Activated naive CD8-positive, alpha-beta T cell treated with anti-CD3 and anti-CD28 coated beads, Interleukin-2, amount 50 U/mL, for 24 hours (primary cell): ENCODE measurements at places on chromosomes 2 and 18.

GRCh38 chr2:191749181-191749540, 71.2 kb downstream of the NABP1 start:
- DNase-seq, result no peak

DNA sequence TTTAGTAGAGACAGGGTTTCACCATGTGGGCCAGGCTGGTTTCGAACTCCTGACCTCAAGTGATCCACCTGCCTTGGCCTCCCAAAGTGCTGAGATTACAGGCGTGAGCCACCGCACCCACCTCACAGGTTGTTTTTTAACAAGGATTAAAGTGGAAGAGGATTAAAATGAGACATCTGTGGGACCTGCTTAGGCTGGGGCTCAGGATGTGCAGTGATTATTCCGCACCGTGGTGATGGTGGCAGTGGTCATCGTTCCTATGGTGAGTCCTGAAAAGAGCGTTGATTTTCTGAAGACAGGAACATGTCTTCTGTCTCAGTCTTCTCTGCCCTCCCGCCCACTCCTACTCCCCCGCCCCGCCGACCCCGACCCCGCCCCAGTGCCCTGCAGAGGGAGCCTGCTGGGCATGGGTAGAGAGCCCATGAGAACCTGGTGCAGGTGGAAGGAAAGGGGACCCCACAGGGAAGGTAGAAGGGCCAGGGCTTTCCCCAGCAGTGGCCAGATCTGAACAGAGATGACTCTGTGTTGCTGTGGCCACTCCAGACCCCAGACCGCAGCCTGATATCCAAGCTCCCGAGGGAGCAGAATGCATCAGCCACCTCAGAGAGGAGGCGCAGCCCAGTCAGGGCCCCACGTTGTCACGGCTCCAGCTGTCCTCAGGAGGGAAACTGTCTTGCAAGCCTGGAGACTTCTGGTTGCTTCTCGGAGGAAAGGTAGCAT, 34.5 kb upstream of the FOSL2 start:
- no peak for DNase-seq

DNA sequence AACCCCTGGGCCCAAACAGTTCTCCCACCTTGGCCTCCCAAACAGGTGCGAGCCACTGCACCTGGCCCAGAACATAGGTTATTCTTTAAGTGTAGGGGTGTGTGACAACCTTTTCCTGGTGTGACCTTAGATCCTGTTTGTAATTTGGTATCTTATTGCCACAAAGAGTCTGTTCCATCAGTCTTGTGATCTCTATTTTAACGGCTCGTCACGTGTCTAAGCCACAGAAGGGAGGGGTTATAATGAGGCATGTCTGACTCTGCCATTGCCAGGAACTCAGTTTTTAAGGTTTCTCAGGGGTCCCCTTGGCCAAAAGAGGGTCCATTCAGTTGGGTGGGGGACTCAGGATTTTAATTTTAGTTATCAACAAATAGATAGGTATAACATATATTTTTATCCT, 4.4 kb upstream of the ALS2 start:
- no peak for DNase-seq

DNA sequence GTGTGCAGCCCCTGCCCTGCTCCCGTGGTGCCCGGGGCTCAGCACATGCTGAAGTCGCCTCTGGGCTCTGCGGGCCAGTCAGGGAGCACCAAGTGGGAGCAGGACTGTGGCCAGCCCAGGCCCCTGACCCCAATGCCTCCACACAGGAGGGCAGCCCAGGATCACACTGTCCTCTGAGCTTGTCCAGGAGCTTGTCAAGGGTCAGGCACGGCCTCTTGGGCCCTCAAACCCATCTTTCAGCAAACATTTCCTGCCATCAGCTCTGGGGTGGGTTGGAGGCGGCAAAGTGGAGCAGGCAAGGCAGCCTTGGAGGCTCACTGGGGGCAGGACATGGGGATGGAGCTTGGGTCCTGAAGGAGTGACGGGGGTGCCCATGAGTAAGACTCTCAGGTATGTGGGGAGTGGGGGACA, 10.3 kb downstream of the SNED1 start:
- no peak for DNase-seq

DNA sequence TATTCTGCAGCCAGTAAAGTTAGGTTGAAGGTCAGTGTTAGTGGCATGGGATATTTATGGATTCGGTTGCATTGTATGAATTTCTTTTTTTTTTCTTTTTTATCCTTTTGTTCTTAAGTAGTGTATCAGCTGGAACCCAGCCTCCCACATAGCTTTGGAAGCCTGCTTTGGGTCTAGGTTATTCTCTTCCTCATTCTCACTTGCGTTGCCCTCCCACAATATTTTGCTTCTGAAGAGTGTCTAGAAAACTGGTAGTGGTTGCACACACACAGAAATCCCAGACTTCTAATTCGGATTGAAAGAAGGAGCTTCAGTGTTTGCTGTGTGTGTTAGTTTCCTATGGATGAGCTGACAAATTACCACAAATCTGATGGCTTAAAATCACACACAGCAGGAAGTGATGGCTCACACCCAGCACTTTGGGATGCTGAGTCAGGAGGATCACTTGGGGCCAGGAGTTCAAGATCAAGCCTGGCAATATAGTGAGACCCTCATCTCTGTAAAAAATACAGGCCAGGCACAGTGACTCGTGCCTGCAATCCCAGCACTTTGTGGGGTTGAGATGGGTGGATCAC, 104.8 kb downstream of the ARL4C start:
- no peak for DNase-seq

DNA sequence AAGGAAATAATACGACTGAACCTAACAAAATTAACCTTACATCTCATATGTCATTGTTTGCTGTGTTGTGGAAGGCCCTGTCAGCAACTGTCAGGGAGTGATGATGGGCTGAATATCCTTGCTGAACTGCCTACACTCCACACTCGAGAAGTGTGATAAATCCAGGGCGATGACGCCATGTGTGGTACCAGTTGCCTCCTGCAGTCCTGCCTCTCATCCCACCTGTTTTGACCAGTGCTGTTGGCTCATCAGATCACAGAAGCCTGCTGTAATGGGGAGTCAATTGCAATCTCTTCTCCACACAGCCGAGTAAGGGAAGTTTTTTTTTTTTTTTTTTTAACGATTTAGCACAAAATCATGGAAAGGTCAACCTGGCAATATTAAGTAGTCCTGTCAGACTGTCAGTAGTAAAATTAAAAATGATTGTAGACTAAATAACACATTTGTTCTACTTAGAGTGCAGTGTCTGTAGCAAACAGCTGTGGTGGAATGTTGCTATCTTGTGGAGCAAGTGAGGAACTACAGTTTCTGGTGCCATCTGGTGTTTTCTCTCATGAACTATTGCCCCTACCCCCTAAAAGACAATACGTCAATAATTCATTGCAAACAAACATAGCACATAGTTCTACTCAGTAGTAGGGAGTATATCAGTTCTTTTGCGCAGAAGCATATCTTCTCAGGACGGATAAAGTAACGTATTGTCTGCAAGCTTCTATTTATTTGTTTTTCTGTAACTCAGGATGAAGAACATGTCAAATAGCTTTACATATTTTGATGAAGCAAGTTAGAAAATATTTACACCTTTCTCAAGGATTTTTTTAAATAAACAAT, 347.6 kb downstream of the CTNNA2 start:
- no peak for DNase-seq

DNA sequence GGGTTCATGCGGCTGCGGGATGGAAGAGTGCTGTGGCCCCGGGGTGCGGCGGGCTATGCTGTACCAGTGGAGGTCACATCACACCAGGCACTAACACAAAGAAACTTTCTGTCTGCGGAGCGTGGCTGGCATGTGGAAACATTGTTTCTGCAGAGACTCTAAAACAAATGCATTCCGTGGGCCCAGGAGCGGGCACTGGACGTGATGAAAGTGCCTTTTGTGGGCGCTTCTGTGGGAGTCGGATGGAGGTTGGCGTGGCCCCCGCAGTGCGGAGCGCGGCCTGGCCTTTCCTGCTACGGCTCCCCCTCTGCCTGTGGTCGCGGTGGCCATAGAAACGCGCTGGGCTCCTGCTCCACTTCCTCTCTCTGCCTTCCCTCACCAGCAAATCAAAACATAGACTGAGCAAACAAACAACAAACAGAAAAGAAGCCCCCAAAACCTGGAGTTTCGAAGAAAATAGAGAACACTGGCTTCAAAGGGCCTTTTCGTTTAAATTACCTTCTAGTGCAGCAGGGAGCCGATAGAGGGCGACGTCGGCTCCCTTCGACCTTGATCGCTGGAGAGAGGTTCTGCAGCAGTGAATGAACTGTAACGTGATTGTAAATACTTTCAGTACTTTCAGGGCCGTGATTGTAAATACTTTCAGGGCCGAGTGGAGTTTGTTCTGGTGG, 51.4 kb downstream of the KIF5C start:
- peak; percentile 41 for DNase-seq

GRCh38 chr18:74722237-74722636, 124.6 kb downstream of the ZNF407 start:
- DNase-seq, result no peak

DNA sequence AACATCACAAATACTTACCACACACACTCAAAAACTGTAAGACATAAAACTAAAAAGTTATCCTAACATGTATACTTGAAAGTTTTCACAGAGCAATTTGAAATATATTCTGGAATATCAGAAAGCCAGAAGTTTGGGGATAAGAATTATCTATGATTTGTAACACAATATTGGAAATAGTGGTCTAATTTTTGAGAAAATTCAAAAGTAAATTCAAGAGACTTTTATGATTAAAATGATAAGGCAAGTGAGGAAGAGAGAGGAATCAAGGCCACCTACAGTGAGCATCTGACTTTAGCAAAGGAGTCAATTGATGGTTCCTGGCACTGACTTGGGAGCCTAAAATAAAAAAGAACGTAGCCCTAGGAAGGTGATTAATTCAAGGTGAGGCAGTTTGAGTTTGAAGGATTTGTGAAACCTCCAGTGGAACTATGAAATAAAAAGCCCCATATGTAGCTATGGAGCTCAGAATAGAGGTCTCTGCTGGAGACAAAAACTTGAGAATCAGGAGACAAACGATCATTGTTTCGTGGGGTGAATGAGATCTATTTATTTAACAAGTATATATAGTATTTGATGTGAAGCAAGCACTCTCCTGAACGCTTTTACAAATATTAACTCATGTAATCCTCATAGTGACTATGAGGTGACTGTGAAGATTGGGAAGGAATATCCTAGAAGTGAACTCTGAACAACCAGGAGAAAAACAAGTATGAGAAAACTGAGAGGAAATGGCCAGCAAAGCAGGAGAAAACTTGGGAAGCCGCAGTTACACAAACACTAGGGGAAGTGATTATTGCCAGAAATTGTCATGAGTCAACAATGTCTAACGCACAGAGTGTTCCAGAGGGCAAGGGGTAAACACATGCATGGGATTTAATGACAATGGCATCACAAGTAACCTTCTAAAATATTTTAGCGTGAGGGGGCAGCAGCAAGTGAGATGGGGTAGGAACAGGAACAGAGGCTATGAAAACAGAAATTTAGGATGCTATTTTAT, 12.8 kb downstream of the TFPI start:
- no peak for DNase-seq
